ENCODE measurements at places on chromosomes 12 and 14.

GRCh38 chr12:19248929-19249602 is 119.5 kb downstream of the PLEKHA5 start:
- DNase-seq, result no peak

DNA sequence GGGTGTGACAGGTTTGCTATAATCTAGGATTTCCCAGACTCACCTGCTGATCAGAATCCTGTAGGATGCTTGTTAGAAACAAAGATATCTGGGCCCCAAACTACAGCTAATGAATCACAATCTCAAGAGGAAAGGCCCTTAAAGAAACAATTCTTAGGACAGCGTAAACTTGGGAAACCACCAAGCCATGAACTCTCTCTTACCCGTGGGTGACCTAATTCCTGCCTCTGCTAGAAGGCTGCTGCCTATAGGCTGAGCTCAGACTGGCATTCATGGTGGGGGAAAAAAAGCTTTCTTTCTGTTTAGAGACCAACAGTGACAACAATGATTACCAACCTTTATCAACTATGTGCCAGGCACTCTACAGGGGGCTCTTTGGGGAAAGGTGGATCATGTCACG is 213.9 kb upstream of the FKBP4 start:
- no peak for DNase-seq

- no peak for DNase-seq
Observed at GRCh38 chr12:100794441-100795173, at the start of gene ANO4. Gene ANO4 (plus strand): TSS chr12:100794776. CDS start chr12:100901786, 107,010 bp downstream.

GRCh38 chr12:116066381-116067230 is 210.9 kb downstream of the MED13L start:
- peak; percentile 41 for DNase-seq

- no peak for DNase-seq
Observed at GRCh38 chr12:70427611-70428010, 61.5 kb downstream of the KCNMB4 start.

DNA sequence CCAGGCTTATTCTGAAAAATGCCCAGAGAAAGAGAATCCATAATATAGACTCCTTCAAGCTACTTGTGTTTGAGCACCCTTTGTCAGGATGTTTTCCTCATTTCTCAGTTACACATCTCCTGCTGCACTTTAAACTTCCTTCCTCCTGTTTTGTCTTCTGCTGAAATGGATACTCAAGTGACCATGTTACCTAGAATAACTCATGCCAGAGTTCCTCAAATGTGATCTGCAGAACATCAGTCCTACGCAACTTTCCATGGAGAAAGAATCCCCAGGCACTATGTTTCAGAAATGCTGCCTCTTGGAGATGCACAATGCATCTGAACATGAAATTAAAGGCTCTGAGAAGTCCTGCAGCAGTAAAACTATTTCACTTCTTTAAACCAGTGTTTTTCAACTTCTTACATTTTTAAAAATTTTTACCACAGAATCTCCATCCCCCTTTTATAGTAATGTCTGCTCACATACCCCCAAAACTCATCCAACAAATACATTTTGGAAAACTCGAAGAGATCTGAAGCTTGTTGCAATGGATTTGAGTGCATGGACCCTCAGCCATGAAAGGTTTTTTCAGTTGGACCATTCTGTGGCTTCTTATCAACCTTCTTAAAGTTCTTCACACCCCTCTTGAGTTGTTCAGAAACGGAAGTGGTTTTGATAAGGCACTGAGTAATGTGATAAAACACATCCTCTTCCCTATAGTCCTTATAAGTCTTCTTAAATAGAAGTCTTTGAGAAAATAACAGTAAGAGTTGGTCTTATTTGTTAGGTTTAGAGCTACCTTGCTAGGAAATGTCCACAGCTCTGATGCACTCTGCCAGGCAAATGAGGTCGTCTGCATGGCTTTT is 84.5 kb upstream of the KCNA1 start:
- no peak for DNase-seq

GRCh38 chr14:98138666-98139065 is 1133.3 kb downstream of the BCL11B start:
- DNase-seq, result peak; percentile 41

DNA sequence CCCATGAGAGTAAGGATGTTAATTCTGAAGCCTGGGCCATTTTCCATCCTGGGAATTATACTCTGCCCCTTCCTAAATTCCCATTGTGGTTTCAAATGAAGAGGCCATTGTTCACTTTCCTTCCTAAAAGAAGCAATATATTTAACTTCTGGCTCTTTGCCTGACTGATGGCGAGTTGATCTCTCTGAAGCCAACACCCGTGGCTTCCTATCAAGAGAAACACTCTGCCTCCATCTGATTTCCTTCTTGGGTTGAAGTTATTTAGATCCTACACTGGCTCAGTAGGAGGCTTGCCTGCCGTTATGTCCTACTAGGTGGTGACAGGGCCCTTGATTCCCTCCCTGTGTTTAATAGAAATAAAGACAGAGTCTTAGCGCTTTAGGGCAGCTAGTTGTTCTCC is 97.4 kb downstream of the PRKCH start:
- no peak for DNase-seq

- DNase-seq, result no peak
Observed at GRCh38 chr14:102854091-102854703, 68.3 kb upstream of the AMN start.

DNA sequence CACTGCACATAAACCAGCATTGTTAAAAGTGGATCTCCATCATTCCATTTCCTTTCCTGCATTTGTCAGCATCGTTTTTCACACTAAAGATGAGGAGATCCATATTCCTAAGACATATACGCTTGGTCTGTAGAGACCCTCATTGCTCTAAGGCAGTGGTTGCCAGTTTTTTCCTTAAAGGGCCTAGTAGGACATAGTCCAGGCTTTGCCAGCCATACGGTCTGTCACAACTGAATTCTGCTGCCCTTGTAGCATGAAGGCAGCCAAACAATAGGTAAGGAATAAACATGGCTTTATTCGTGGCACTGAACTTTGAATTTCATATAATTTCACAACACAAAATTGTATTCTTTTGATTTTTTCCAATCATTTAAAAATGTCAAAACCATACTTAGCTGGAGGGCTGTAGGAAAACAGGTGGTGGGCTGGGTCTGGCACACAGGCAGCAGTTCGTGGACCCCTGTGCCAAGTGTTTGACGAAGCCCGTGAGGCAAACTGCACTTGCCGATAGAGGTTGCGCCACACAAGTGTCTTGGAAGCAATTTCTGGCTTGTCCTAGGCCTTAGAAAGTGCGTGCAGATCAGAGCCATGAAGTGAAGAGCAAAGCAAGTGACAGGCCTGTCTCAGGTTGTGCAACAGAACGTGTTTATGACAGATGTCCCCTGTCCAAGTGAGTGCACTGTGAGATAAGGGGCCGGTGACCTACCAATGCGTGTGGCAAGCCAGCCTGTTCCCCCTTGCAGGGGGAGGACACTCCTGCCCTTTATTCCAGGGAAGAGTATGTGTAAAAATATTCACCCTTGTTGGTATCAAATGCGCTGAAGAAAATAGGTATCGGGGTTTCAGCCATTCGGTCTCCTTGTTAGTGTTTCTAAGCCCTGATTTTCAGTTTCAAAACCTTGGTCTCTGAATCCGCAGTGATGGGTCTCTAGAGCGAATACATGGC is 916 bp upstream of the CHPT1 start:
- DNase-seq, result peak; percentile 1

DNA sequence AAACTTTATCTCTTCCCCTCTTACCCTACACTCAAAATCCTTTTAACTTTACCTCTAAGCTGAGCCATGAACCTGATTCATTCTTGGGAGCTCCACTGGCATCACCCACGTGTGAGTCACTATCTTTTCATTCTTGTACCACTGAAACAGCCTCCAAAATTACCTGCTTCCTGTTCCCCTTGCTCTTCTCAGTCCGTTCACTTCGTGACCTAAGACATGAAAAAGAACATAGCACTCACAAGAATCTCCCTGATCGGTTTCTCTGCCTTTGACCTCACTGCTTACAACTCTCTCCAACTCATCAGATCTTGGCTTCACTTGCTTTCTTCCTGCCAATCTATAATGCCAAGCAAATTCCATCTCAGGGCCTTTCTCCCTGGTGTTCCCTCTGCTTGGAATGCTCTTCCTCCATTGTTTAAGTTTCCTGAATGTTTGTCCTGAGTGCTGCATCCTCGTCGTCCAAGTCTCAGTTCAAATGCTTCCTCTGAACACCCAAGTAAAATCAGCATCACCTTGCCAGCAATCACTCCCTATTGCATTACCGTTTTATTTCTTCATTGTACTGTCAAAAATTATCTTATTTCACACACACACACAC is 9.2 kb downstream of the GLIPR1 start:
- DNase-seq, result no peak

DNA sequence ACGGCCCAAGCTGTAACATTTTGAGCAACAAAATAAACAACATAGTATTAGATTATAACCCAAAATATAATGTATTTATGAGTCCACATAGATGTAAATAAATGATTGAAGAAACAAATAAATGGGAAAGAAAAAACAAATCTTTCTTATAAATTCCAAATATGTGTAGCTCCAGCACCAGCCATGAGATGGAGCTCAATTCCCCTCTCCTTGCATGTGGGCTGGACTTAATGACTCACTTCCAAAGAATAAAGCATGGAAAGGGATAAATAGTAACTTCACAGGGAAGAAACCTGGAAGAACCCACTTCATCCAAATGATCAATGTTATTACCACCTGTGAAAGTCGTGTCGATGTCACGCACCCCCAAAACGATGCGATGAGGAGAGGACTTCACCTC is 158.8 kb downstream of the RPAP3 start:
- no peak for DNase-seq

DNA sequence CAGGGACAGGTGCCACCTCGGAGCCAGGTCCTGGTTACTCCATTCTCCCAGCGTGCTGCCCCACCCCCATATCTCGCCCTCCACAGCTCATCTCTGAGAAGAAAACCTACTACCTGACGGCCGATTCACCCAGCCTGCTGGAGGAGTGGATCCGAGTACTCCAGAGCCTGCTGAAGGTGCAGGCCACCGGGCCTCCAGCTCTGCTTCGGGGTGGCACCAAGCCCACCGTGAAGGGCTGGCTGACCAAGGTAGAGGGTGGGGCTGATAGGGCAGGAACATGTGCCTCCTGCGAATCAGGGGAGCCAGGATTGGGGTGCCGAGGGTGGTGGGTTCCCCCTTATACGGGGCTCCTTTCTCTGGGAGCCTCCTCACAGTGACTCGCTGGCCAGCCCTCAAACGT is 25.9 kb downstream of the PIGH start:
- DNase-seq, result no peak

DNA sequence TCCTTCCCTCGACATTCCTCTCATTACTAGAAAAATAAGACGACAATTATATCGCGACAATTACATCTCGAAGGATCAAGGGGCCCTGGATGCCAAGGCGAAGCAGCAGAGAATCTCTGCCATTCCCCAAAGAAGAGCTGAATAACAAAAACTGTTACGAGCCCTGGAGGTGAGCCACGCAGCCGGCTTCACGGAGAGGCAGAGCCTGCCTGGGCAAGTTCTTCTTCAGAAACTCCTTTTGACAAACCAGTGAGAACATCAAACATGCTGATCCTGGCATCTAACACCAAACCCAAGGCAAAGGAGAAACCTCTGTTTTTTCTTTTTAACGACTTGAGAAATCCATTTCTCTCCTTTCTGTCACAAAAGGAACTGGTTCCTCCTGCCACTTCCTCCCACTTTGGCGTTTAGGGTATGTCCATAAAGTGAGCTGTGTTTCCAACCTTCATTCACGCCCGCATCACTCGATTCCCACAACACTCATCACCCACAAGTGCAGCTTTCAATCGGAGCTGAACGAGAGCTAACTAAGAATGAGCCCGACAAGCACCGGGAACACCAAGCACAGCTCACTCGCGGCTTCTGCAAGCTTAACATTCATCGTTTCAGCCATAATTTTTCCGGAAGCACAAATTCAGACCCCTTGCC is 21.5 kb downstream of the CCDC88C start:
- no peak for DNase-seq
